ENCODE measurements at places on chromosomes 7 and 10.

GRCh38 chr10:119246862-119247549 is 39.6 kb downstream of the GRK5 start:
- peak; percentile 86 for DNase-seq

GRCh38 chr10:121007264-121007663 is 156.1 kb downstream of the WDR11 start:
- DNase-seq: no peak

DNA sequence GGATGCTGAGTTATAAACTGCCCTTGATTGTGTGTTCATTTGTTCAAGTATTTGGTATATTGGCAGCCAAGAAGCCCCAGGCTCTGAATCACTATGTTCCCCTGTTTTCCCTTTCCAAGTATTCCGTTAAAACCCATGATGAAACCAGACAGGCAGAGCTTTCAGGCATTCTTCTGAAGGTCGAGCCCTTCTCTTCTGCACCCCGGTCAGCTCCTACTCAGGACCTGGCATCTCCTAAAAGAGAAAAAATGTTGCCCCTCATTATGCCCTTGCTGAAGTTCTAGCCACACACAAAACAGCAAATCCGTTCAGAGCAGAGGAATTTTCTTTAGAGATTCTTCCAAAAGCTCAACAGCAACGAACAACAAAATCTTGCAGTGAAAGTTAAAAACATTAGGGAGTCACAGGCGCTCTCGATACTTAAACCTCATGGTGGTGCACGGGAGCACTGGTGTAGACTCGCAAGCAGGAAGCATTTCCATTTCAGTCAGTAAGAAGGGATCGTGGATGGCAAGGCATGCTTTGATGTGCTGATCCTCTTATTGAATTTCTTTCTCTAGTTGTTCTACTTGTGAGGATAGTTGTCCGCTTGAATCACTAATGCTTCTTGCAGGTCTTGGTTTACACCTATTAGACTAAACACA is 264.9 kb downstream of the SKIDA1 start:
- DNase-seq: no peak

DNA sequence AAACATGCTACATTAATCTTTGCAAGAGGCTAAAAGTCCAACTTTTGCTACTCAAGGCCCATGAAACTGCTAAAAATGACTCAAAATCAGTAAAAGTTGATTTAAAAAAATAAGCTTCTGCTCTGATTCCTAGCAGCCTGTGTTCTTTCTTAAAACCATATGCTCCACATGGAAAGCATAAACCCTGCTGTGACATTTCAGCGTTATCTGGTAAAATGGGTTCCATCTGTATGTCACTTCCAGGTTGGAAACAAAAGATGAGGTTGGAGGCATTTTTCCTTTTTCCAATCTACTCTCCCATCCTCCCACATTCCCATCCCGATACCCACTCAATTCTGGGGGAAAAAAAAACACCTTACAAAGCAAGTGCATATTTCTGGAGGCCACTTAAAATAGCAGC is 439.5 kb downstream of the NEBL start:
- DNase-seq: no peak

GRCh38 chr7:106012935-106013439 is 49.9 kb downstream of the CDHR3 start:
- peak; percentile 41 for DNase-seq

DNA sequence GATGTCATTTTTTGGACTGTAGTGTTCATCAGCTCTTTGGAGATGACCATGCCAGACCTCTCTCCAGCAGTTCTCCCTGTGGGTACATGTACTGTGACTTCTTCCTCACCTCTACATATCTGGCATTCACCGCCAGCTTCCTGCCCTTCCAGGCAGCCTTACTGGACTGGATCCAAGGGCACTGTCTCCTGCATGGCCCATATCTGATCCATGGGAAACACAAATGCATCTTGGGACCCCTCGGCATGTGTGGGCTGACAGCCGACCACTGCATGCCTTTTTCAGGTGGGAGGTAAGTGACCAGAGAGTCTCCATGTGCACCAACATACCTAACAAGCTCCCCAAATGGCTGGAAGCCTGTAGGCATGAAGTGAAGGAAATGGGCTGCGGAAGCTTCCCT is 3.9 kb upstream of the BLVRA start:
- no peak for DNase-seq

DNA sequence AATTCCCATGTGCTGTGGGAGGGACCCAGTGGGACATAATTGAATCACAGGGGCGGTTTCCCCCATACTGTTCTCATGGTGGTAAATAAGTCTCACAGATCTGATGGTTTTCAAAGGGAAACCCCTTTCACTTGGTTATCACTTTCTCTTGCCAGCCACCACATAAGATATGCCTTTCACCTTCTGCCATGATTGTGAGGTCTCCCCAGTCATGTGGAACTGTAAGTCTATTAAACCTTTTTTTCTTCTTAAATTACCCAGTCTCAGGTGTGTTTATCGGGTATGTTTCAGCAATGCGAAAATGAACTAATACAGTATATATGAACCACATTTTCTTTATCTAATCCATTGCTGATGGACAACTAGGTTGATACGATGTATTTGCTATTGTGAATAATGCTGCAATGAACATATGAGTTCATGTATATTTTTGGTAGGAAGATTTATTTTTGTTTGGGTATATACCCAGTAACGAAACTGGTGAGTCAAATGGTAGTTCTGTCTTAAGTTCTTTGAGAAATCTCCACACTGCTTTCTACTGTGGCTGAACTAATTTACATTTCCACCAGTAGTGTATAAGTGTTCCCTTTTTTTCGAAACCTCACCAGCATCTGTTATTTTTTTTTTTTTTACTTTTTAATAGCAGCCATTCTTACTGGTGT is 70.0 kb upstream of the HGF start:
- no peak for DNase-seq

DNA sequence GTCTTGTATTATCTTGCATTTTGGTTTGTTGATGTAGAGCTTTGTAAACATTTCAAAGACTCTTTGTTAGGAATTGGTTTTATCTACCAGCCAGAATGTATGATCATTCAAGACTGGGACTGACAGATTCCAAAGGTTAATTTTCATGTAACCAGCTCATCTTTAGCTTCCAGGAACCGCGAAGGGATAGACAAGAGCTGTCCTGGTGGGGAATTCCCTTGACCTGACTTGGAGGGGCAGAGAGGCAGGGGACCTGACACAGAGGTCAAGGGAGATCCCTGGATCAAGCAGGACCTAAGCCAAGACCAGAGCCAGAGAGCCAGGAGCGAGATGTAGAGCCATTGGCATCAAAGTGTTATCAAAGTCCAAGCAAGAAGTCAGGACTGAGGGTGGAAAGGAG is 6.6 kb upstream of the LOXL4 start:
- DNase-seq: no peak

- no peak for DNase-seq
Observed at GRCh38 chr10:30727524-30727923, 98.0 kb upstream of the LYZL2 start.

- DNase-seq: peak; percentile 97
Observed at GRCh38 chr10:62048919-62049623, 147.6 kb downstream of the ARID5B start.

Data from fibroblast of skin of scalp (primary cell).